Mammary epithelial cell (primary cell): ENCODE measurements at places on chromosomes 11 and 22. TPM values are rescaled to one million over a fixed set of nuclear protein-coding genes. Genes with fewer than 3 reads are reported as not detected.
A peak's percentile ranks its signal among the peaks of the same experiment; 100 is the strongest.

DNA sequence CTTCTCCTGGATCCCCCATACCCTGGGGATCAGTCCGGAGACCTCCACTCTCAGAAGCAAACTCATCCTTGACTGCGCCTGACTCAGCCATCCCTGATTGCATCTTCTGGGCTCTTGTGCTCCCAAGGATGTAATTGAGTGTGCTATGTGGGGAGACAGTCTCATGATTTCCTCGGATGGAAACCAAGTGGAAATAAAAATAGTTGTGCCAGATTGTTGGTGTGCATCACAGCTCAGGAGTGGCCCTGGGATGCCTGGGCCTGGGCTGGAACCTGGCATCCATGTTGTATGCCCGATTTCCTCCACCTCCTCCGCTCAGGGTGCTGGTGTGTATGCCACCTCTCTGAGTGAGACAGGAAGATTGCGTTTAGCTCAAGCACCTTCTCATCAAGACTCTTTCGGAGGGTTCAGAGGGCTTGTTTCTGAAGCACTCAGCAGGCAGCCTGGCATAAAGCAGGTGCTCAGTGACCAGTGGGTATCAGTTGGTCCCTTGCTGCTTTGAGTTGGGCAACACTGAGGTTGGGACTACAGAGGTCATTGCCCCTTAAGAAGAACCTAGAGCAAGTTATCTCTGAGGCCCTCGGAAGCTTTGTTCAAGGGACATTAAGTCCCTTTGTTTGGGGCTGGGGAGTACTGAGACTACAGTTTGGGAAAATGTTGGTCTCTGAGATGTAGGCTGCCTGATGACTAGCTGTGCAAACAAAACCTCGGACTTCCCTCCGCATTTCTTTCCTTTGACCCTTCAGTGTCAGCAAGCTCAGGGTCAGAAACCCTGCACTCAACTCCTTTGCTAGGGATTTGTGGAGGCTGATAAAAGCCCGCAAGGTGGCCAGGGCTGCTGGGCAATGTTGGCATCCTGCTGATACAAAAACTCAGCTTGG, 24.8 kb upstream of the MICAL2 start:
- DNase-seq: no peak

DNA sequence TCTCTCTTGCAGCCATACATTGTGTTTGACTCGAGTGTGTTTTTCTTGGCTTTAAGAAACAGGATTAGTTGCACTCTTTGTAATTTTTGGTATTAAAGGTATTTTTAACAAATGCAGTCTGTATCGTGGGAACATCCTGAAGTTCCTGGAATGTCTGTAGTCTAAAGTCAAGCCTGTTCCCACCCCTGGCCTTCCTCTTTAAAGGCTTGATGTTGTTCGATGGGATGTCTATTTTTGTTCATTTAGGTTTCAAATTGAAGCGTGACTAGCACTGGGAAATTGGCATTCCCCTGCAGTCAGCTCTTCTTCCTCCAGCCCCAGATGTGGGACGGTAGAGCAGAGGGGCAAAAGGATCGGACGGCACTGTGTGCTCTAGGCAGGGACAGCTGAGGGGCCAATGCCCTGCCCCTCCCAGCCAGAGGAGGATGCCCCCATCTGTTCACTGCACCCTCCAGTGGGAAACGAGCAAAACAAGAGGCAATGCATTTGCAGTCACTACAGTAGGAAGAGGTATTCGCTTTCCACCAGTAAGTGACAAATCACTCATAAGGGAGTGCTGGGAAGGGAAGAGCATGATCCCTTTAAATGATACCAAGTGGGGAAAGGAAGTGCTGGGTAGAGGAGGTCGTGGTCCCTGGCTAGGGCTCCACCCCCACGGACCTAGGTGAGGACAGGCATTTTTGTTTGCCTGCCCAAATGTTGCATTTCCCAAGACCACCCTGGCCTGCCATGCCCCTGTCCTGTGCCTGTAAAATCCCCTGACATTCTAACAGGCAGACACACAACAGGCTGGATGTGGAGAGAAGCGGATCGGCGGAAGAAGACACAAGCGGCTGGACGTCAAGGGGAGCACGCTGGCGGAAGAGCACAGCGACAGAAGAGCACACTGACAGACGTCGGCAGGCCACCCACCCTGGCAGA, 47.4 kb upstream of the SEPTIN5 start:
- no peak for DNase-seq

DNA sequence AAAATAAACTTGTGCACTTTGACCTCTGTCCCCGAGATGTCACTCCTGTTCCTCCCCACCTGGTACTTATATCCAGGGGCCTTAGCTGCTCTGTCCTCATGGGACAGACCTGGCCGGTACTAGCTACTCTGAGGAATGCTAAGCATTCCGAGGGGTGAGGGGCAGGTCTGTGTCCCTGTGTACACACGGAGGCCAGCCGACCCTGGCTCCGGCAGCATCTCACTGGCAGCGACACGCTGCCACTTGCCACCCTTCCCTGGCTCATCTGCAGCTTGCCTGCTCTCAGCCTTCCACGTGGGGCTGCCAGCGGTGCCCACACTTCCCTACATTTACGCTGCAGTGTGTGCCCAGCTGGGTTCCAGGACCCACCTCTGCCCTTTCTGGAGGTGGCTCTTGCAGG, 21.6 kb upstream of the TEF start:
- DNase-seq: no peak

FREY1 gene
- total RNA-seq: 1.2 and 2.1 TPM in 2 replicates

GRCh38 chr11:66344550-66345315, at the start of gene BRMS1:
TSS of gene BRMS1 (minus strand) at chr11:66345104. CDS start at chr11:66342234, 2,870 bp downstream.
- peak; percentile 94 for DNase-seq

CDC42EP1 gene
- total RNA-seq: 98.4 and 111 TPM in 2 replicates

GRCh38 chr11:10600570-10601248, 32.2 kb upstream of the LYVE1 start:
- no peak for DNase-seq

DNA sequence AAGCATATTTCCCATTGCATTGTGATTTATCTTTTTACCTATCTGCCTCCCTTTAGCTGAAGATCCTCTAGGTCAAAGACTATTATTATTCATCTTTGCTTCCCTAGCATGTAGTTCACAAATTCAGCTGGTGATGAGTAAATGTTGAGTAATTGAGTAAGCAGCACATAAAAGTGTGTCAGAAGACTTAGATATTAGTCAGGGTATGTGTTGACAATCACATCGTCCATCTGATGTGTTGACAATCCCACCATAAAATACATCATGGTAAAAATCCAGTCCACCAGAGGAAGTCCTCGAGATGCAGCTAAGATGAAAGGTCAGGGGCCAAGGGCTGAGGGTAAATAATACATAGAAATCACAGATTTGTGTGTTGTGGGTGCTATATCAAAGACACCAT, 22.9 kb upstream of the ABTB2 start:
- DNase-seq: peak; percentile 85

DNA sequence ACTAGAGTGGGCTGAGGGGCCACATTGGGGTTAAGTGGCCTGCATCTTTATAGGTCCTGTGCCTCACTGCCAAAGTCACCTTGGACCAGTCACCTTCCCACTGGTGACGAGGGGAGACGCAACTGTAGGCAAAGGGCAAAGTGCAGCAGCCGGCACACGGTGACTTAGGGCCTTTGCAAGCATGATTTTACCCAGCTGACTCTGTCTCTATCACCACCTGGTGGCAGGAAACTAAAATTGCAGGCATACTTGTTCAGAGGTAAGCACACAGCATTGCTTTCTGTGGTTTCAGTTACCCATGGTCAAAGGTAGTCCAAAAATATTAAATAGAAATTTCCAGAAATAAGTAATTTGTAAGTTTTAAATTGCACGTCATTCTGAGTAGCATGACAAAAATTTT, 1164.4 kb downstream of the BRD1 start:
- no peak for DNase-seq

GRCh38 chr11:110156503-110156902, 63.3 kb downstream of the ZC3H12C start:
- DNase-seq: no peak

MS4A3 gene
- total RNA-seq: not detected

DNA sequence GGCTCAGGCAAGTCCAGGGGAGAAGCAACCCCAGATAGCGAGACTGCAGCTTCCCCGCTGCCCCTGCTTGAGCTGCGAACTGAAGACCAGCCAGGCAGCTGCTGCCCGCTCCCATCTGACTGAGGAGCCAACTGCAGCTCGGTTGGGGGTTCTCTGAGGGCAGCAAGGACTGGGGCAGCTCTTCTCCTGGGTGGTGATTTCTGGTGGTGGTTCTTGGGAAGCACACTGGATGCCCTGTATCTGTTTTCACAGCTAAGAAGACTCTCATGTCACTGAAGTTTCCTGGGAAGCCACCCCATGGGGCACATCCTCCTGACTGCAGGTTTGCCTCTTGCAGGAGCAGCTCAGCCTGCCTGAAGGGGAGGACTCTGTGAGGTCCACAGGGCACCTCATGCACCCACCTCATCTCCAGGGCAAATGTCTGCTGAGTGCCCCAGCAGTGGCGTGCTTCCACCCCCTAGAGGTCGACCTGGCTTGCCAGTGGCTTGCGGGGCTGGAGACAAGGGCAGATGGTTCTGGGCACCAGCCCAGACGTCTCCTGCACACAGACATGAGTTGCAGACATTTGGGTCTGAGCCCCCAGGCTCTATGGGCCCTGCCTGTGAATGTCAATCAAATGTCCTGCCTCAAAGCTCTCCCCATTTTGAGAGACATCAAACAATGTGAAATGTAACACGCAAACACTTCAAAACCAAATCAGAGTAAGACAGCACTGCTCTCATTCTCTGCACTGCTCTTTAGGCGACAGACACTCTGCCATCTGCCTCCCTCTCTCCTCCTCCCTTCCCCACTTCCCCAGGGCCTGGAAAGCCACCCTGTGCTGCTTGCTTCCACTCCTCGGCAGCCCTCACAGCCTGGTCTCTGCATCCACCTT, 800.9 kb downstream of the BRD1 start:
- no peak for DNase-seq

- no peak for DNase-seq
These were observed 14.2 kb downstream of the C11orf71 start for GRCh38 chr11:114386131-114386530.

GRCh38 chr11:38510041-38510440, 1912.0 kb upstream of the RAG2 start:
- DNase-seq: no peak

DNA sequence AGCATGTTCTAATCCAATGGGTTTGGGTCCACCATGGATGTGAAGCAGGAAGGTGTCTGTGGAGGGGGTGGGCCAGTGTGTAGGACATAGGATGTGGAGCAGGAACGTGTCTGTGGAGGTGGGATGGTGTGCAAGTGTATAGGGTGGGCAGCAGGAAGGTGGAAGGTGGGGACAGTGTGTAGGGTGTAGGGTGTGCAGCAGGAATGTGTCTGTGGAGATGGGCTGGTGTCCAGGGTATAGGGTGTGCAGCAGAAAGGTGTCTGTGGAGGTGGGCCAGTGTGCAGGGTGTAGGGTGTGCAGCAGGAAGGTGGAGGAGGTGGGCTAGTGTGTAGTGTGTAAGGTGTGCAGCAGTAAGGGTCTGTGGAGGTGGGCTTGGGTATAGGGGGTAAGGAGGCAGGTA, 1068.0 kb downstream of the NTM start:
- no peak for DNase-seq

IGF2 gene
- 0.13 TPM in 1 of 2 replicates, not detected in the other for total RNA-seq

- DNase-seq: no peak
These were observed 59.7 kb downstream of the LRP5 start for GRCh38 chr11:68372114-68372513.

DNA sequence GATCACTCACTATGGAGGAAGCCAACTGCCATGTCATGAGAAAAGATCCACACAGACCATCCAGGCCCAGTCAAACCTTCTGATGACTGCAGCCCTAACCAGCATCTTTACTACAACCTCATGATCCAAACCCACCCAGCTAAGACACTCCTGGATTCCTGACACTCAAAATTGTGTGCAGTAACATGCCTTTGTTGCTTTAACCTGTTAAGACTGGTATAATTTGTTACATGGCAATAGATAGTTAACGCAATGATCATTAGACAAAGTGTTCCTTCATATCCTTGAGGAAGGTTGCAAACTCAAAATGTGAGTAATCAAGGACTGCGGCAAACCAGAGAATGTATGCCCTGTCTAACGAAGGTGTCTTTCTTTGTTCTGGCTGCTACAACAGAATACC, 47.1 kb upstream of the CSNK2A3 start:
- DNase-seq: peak; percentile 33

DNA sequence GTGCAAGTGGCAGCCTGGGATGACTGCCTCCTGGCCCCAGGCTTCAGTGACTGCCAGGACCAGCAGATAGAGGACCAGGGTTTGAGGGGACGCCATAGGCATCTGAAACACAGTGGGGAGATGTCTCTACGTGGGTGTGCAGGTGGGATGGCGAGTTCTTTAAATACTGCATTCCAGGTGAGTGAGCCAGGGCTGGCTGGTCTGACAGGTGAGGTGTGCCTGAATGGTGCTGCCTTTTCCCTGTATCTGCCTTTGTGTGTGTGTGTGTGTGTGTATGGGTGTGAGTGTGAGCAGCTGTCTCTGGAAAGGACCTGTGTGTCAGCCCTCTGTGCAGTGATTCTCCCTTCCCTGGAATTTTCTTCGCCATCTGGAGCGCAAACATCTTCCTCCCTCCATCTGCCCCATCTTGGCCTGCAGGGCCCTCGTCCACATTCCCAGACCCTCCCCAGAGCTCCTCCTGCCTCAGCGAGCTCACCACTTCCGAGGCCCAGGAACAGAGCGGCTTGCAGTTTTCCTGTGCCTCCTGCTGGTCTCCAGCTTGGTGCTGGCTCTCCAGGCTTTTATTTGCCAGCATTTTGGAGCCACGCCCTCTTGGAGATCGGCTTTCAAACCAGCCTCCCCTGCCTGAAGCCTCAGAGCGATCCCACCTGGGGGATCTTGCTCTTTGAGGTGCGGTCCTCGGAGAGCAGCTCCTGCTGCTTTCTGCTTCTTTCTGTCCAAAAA, at the start of gene GPHA2:
Gene GPHA2 (minus strand): TSS at position 535 of the 723 bp plus-strand sequence. CDS start 433 bp downstream, at position 102.
- DNase-seq: no peak

GRCh38 chr11:78821371-78822306, 247.0 kb upstream of the NARS2 start:
- no peak for DNase-seq

KDM4D gene
- 1.0 TPM for total RNA-seq

DNA sequence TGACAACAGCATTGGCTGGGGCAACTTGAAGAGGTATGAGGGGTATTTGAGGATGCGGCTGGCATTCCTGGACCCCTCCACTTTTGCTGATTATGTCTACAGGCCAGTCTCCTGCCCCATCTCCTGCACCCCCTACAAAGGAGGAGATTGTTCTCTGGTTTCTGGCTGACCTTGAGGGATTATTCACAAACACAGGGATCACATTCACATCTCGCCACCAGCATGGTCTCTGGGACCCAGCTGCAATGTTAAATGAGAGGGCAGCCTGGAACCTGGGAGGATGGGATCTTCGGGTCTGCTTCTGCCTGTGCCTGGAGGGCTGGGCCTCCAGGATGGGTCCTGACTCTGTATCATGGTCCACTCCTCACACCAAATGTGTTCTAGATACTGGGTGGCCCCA, 32.8 kb upstream of the MYEOV start:
- DNase-seq: no peak
